Uterus (tissue), 4 donors: ENCODE measurements at places on chromosomes 1 and 21.
A peak's percentile ranks its signal among the peaks of the same experiment; 100 is the strongest.

GRCh38 chr21:42481169-42481568 lies 14.9 kb downstream of the RSPH1 start:
- DNase-seq, result no peak

GRCh38 chr1:150102986-150103385 lies 35.4 kb downstream of the VPS45 start:
- DNase-seq, result no peak

DNA sequence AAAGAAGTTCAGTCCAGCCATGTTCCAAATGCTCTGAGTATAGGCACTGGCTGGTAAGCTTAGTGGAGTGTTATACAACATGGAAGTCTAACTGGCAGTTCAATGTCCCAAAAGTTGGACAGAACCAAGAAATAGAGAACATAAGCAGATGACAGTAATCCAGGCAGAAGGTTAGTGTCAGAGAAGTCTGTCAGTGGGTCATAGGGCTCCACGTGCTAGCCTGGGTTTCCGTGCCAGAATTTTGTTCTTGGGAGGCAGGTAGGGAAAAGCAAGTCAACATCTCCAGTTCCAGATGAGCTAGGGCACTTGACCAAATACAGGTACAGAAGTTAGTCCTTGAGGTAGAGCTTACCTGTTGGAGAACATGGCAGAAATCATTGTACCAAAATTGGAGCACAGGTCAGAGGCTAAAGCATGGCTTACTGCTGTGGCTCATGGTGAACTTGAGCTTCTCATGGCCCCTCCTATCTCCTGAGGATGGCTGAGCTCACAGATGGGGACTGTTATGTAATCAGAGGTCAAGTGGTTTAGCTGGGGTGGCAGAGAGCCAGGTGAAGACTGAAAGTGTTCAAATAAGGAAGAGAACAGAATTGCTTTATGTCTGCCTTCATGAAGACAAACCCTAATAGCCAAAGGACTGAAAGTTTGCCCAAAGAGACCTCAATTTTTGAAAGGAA lies 170.8 kb downstream of the NFIA start:
- DNase-seq, result peak; percentile 78

DNA sequence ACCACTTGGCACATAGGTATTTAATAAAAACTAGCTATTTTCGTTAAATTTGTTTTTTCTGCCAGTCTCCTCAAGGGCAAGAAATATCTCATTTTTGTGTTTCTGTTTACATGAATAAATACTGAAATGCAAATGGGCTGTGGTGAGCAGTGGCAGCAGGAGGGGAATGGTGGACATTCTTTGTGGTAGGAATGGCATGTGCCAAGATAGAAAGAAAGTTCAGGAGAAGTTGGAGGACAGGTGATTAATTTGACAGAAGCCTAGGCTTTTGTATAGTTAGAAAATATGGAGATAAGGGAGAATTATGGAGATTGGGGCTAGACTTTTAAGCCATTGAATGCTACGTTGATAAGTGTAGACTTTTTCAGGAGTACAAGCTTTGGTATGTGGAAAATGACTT lies 8.6 kb downstream of the RAP1A start:
- DNase-seq, result no peak

- DNase-seq, result no peak
Measured at GRCh38 chr1:163166886-163167555, 35.7 kb downstream of the RGS5 start.

GRCh38 chr1:229230893-229231753 lies 39.8 kb upstream of the RAB4A start:
- DNase-seq, result peak; percentile 36

DNA sequence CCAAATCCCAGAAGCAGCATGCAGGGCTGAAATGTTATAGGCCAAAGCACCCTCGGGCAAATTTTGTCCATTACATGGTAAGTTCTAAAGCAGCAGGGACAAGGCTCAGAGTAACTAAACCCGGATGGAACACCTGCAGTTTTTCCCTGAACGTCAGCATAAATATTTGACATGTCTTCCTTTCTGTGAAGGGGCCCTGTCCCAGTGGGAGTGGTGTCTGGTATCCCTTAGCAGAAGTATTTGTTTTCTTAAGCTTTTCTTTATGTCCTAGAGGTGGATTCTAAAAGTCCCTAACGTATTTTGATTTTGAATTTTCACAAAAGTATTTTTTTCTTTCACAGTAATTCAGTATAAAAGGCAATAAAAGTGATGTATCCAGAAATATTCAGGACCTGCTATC lies 223.9 kb downstream of the ST6GALNAC3 start:
- no peak for DNase-seq

DNA sequence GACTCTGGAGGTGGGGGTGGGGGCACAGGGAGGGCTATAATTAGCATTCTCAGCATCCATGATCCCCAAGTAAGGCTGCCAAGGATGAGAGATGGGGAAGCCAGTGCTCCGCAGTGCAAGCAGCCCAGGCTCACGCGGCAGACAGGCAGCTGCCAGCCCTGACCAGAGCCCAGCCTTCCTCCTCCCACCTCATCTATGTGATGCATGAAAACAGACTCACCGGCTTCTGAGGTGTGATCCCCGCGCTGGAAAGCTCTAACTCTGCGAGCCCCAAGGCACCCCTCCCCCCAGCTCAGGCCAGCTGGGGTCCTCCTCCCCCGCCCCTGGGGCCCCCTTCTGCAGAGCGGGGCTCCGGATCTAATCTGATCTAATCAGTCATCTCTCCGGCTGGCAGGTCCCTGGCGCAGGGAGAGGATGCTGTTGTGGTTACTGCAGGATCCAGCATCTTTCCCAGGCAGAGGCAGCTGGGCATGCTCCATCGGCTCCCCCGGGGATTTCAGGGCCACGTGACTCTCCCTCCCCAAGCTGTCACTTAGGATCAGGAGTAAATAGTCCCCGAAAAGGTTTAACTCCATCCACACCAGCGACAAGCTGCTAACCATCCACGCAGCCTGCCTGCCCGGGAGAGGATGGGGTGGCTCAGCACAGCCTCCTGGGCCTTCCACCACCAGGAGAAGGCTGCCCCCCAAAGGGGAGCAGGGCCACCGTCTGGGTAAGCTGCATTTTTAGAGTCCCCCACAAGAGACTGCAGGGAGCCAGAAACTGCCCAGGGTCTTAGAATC lies at the start of gene PLEKHA6:
PLEKHA6 (minus strand) TSS at position 456 of the 782 bp plus-strand sequence. CDS start 86,202 bp downstream, outside the sequence.
- DNase-seq, result no peak

- DNase-seq, result no peak
Measured at GRCh38 chr1:29585201-29585600, 348.9 kb downstream of the PTPRU start.

GRCh38 chr1:246794828-246795671 lies 70.8 kb downstream of the SCCPDH start:
- DNase-seq, result no peak

DNA sequence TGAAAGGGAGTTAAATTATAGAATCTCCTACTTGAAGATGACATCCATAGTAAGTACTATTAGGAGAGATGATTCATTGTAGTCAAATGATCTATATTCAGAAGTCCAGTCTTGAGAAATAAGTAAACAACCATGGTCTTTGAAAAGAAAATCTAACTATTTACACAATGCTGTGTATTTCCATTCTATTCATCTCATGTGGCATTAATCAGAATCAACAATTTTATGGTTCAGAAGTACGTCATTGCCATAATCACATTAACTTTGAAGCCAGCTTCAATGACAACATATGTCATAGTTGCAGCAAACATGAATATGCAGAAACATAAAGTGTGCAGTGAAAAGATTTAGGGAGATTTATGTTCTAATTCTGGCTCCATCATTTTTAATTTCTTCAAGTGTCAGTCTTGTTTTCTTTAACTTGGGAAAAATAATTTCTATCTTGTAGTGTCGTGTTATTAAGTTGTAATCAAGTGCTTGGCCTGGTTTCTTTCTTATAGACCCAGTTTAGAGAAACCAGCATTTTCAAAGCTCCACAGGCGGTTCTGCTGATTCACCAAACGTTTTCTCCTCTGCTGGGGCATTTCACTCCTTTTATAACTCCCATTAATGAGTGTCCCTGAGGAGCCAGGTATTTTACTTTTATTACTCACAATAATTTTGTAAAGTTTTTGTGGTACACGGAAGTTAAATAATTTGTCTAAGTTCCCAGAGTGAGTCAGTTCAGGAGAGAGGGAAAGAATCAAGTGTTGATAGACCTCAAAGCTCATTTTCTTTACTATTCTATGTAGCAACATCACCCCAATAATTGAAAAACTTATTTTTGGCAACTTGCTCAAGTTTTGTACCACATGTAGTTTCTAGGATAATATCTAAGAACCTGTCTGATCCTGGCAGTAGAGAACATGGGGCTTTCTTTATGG lies 35.9 kb upstream of the PTGS2 start:
- DNase-seq, result no peak

- DNase-seq, result no peak
Measured at GRCh38 chr1:203199481-203199815, 12.9 kb upstream of the CHI3L1 start.

GRCh38 chr1:161119092-161119903 lies 1.4 kb downstream of the NIT1 start:
- no peak for DNase-seq

- no peak for DNase-seq
Measured at GRCh38 chr1:96072021-96072420, 649.6 kb upstream of the PTBP2 start.

DNA sequence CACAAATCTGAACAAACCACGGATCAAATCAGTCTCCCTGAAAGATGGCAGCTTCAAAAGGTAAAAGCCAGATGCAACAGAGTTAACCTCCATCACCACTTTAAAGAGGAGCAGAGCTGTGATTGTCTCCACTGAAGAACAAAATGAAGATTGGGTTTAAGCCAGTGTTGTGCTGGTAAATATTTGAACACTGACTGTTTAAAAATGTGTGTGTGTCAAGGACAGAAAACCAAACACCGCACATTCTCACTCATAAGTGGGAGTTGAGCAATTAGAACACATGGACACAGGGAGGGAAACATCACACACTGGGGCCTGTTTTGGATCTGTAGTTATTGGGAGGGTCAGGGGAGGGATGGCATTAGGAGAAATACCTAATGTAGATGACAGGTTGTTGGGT lies 83.9 kb downstream of the ST6GALNAC5 start:
- DNase-seq, result no peak

DNA sequence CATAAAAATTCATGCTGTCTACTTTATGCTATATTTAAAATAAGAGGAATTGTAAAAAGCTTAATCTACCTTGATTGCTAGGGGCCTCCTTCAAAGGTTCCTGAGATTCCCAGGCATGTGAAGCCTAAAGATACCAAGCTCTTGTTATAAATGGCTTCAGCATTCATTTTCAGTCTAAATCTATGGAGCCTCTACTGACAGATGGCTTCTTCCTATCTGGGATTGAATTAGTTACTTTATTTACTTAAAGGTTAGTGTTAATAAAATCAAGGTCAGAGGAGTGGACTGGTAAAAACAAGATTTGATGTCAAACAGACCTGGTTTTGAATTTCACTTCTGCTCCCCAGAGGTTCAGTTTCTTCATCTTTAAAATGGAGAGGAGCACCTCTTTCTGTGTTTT lies 93.7 kb downstream of the TNNI3K start:
- no peak for DNase-seq

DNA sequence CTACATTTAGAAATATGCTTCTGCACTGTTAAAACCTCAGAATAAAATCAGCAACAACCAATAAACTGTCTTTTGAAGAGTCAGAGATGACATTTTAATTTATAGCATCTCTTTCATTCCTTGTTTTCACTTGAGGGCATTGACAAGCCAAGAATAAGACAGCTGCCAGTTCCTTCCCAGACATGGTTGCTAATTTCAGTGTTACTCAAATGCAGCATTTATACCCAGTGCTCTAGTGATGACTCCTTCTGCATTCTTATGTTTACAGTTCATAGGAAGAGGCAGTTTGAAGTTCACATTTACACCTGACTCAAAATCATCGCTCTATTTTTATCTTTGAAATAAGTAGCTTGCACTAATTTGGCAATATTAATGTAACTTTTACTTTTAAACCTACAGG lies 44.9 kb downstream of the PLA2G4A start:
- DNase-seq, result no peak

- no peak for DNase-seq
Measured at GRCh38 chr1:197810812-197811211, 35.5 kb upstream of the DENND1B start.

GRCh38 chr1:243575070-243575469 lies 275.0 kb downstream of the AKT3 start:
- DNase-seq, result no peak

- no peak for DNase-seq
Measured at GRCh38 chr1:237763137-237763536, 127.6 kb downstream of the ZP4 start.

GRCh38 chr1:86245566-86246190 lies 89.1 kb upstream of the COL24A1 start:
- DNase-seq, result no peak

- DNase-seq, result no peak
Measured at GRCh38 chr1:16385659-16386453, 18.8 kb downstream of the SZRD1 start.
